ENCODE measurements at places on chromosomes 16 and 17.
A peak's percentile ranks its signal among the peaks of the same experiment; 100 is the strongest.

DNA sequence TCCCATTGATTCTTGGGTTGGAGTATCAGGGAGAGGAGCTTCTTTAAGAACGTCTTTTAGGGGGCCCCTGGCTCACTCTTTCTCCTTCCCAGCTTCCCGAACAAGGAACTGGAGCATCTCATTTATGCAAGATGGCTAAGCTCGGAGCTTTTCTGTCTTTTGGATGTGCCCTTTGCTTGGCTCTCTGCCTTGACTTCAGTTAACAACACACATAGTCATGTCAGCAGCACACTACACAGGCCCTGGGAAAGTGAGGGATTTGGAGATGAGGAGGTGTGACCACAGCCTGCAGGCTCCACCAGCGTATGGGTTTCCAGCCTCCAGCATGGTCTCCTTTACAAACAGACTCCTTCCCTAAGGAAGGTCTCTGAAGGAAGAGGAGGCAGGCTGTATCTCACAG lies 310.4 kb downstream of the SNX29 start:
- DNase-seq, result no peak

- DNase-seq, result no peak
Measured at GRCh38 chr16:15948532-15949209, 745 bp upstream of the ABCC1 start.

GRCh38 chr16:5932906-5933305 lies 835.3 kb upstream of the EEF2KMT start:
- DNase-seq, result no peak

GRCh38 chr17:12021623-12022140 lies 1.0 kb downstream of the MAP2K4 start:
- DNase-seq, result no peak

DNA sequence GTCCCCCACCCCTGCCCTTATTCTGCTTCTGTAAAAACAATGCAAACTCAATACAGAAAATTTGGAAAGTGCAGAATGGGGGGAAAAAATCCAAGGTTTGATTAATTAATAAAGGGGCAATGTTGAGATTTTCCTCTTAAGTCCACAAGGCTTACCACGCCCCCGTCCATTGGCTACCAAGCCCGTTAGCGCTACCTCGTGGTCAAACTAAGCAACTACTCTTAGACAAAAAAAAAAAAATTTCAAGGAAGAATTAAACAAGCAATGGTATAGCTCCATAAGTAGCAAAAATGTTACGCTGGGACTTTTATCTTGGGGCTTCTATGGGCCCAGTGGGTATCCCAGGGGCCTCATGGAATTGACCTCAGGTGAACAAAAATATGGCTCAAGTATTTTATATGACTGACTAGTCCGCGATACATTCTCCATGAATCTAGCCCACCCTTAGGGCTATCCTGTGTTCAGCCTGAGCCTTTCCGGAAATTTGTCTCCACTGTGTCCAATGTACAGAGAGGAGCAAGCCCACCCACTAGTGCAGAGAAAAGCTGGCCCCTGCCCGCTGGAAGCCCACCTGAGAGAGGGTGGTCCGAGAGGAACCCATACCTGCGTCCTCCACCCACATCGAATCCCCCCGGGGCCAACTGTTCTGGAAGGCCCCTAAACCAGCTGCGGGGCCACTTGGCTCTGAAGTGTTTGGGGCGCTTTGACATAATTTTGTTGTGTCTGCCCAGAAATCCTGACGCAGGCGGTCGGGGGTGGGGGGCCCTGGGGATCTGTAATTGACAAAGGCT lies 19.1 kb upstream of the TEX2 start:
- peak; percentile 62 for DNase-seq

DNA sequence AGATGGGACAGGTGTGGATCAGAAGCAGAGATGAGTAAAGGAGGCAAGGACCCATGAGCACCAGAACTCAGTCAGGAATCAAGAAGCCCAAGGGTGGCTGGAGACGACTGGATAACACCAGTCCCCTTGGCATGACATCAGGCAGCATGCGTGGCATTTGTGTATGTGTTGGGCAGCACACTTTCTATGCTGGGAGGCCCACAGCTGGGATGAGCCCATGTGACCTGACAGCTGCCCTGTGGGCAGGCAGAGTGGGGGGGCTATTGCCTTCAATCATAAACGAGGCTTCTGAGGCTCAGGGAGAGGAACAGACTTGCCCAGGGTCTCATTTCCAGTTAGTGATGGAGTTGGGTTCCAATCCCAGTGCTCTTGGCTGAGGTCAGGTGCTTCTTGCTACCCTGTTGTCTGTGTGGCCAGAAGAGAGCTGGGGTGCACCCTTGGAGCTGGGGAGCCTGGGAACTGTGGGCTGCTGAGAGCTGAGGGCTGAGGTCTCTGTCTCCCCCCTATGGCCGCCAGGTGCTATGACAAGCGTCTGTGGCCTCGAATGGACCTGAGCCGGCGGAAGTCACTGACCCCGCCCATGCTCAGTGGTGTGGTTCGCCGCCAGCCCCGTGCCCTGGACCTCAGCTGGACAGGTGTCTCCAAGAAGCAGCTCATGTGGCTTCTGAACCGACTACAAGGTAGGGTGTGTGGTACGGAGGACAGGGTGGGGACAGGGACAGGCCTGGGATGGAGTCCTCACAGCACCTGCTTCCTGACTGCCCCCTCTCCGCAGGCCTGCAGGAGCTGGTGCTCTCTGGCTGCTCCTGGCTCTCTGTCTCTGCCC lies 7.1 kb upstream of the ORAI3 start:
- DNase-seq, result peak; percentile 87

- peak; percentile 54 for DNase-seq
Measured at GRCh38 chr16:19005561-19006445, 22.1 kb downstream of the TMC7 start.

DNA sequence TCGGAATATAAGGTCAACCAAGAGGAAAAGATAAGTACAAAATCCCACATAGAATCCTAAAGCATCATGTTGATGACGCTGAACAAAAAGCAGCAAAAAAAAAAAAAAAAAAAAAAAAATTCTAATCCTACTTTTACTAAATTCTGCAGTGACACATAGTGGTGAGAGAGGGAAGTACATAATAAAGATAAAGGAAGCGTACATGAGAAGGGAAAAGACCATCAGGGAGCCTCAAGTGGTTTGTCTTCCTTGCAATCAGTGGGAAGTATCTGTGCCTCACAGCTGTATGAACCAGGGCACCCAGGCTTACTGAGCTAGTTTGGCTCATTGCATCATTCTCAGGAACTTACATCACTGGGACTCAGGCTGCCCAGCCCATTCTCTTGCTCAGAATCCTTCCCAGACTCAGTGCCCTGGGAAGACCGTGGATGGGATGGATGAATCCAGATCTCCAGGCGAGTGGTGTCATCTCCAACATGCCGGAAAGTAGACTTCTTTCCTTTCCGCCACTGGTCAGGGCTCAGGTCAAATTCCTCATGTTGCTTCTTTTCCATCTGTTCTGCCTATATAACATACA lies 21.2 kb downstream of the SMG6 start:
- DNase-seq, result no peak

DNA sequence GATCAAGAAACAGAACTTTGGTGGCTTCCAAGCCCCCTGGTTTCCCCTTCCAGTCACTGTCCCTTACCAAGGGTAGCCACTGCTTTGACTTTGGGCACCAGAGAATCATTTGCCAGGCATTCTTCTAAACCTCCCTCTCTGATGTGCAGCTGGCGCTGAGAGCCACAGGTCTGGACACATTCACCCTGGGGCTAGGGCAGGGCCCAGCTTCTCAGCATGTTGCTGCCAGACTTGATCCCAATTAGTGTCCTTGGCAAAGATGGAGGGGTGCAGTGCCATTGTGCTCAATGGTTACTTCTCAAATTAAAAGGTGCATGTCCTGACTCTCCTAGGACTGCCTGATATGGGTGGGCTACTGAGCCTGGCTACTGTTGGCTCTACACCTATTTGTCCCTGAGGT lies 7.6 kb upstream of the SLC47A2 start:
- DNase-seq, result no peak

- DNase-seq, result no peak
Measured at GRCh38 chr16:35208001-35208935, 1748.9 kb downstream of the TP53TG3F start.

DNA sequence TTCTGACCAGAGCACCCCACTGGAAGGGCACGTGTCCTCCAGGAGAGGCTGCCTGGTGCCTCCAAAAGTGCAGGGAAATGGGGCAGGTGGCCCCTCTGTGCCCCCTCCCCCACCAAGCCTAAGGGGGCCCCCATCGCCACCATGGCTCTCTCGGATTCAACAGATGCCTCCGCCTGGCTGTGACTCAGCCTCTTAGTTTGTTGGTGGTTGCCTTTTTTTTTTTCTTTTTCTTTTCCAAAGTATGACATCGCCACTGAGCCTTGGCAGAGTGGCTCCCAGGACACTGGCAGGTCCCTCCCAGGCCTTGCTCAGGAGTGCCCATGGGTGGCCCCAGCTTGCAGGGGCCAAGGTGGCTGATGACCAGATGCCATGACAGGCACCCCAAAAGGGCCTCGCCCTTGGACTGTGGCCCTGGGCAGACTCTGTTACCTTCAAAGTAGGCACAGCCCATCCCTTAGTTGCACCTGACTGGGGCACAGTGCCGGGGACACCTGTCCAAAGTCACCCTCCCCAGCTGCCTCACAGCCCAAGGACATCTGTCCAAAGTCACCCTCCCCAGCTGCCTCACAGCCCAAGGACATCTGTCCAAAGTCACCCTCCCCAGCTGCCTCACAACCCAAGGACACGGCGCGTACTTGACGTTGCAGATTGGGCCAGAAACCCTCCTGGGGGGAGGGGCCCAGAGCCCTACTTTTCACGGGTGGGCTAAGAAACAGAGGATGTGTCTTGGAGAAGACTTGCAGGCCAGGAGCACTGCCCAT lies 29.6 kb downstream of the NPTX1 start:
- DNase-seq, result no peak

GRCh38 chr17:64117981-64118979 lies 11.7 kb downstream of the ERN1 start:
- DNase-seq, result no peak

DNA sequence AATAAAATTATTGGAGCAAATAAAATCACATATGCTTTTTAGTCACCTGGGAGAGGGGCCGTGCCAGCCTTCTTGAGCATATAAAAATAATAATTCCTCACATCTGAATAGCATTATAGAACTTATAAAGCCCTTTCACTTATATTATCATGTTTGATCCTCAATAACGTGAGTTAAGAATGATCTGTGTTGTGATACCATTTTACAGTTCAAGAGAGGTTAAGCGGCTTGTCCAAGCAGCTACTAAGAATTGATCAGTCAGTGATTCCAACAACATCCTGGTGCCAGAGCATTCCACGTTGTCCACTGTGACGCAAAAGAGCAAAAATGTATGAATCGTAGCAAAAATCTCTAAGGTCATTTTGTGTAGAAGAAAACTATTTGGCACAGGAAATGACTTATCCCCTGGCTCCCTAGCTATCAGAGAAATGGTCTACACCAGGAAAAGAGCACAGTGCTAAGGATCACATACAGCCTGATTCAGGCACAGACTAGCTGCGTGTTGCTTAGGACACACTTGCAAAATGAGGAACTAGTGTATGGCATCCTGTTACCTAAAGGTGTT lies 33.0 kb downstream of the ANKFN1 start:
- DNase-seq, result no peak

- no peak for DNase-seq
Measured at GRCh38 chr17:44529864-44530263, 26.7 kb upstream of the GPATCH8 start.

- no peak for DNase-seq
Measured at GRCh38 chr16:12026741-12027490, 50.4 kb downstream of the SNX29 start.
